ENCODE measurements at places on chromosomes 5 and 9. TPM values are rescaled to one million over a fixed set of nuclear protein-coding genes. Genes with fewer than 3 reads are reported as not detected.

DNA sequence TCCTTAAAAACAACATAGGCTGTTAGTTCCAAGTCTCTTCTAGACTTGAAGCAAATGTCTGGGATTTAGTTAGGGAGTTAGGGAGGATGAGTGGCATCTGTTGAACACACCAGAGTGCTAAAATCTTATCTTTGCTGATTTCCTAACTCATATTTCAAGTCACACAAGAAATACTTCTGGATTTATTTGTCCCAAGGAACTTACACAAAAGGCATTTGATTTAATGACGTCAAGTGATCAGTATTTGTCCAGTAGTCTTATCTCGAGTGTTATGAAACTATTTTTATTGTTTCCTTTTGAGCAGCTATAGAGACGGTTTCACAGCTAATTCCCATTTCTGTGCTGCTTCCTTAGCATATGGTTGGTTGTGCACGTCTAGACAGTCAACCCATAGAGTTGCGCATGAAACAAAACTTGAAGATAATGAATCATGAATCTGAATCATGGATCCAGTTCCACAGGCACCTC lies 140.5 kb upstream of the TUT7 start:
- DNase-seq: peak; percentile 73
- H3K27me3 ChIP-seq: no peaks in the 10 kb centered on the region

The OTP gene
- not detected for polyA plus RNA-seq

The NUTM2G gene
- polyA plus RNA-seq: not detected

DNA sequence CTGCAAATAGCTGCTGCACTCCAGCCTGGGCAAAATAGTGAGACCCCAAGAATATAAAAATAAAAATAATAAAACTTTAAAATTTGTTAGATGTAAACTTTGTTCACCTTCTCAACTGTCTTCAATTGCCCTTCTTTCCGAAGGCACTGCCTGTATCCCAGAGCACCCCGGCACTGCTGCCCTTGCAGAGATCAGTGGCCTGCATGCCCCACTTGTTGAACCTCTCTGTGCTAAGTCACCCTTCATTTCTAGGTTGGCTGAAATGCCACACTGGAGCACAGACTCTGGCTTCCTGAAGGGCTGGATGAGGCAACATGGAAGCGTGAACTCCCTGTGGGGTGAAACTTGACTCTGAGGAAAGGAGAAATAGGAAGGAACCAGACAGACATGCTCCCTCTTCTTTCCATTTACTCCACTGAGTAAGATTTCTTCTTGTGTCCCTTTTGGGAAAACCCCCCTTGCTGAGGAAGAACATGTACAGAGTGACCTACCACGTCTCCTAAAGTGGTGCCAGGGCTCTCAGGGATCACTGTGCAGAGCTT lies 8.4 kb upstream of the JMY start:
- no peak overlapping the region for H3K27ac ChIP-seq
- no peaks in the 10 kb centered on the region for H3K36me3 ChIP-seq
- no peaks in the 10 kb centered on the region for H3K27me3 ChIP-seq
- no peak overlapping the region for H3K4me3 ChIP-seq

- H3K4me1 ChIP-seq: no peaks in the 10 kb centered on the region
- H3K4me3 ChIP-seq: no peak overlapping the region
- DNase-seq: no peak
- no peaks in the 10 kb centered on the region for H3K36me3 ChIP-seq
- H3K27ac ChIP-seq: no peak overlapping the region
Measured at GRCh38 chr9:85859765-85860164, 81.2 kb upstream of the NAA35 start.

The TAF11L13 gene
- not detected for polyA plus RNA-seq

The PSD2 gene
- not detected for polyA plus RNA-seq

The BTNL9 gene
- not detected for polyA plus RNA-seq

GRCh38 chr5:88833371-88834130 lies 49.4 kb downstream of the MEF2C start:
- no peak for DNase-seq
- no peaks in the 10 kb centered on the region for H3K36me3 ChIP-seq
- no peaks in the 10 kb centered on the region for H3K27me3 ChIP-seq
- H3K4me3 ChIP-seq: no peak overlapping the region
- no peak overlapping the region for H3K27ac ChIP-seq

DNA sequence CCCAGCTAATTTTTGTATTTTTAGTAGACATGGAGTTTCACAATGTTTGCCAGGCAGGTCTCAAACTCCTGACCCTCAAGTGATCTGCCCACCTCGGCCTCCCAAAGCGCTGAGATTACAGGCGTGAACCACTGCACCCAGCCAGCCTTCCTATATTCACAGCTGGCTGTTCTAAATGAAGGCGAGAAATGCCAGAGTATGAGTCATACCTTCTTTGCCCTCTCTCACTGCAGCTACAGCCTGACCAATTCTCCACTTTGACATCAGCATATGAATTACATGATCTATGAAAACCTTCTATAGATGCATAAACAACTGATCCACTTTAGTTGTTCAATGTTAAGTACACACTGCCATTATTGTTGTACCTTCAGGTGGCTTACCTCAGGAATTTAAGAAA lies 14.5 kb downstream of the APTX start:
- no peaks in the 10 kb centered on the region for H3K27me3 ChIP-seq
- H3K36me3 ChIP-seq: peaks cover 43% of the 10 kb centered on the region
- no peak overlapping the region for H3K27ac ChIP-seq
- H3K4me3 ChIP-seq: no peak overlapping the region
- H3K4me1 ChIP-seq: no peaks in the 10 kb centered on the region
- DNase-seq: no peak

Data from keratinocyte (primary cell).